ENCODE measurements at places on chromosomes 3 and 15. TPM values are rescaled to one million over a fixed set of nuclear protein-coding genes. Genes with fewer than 3 reads are reported as not detected.

The CNTN6 gene
- 0.06 TPM for total RNA-seq

The ZNF662 gene
- 4.8 TPM for total RNA-seq

The PLSCR4 gene
- total RNA-seq, result 71.4 TPM

The CLDN1 gene
- not detected for total RNA-seq

The PCSK6 gene
- total RNA-seq, result 24.1 TPM

The BNC1 gene
- total RNA-seq, result 0.83 TPM

All from esophagus muscularis mucosa (tissue), 4 donors.